Peyer's patch (tissue), 4 donors: ENCODE measurements at places on chromosomes 3 and 15.

DNA sequence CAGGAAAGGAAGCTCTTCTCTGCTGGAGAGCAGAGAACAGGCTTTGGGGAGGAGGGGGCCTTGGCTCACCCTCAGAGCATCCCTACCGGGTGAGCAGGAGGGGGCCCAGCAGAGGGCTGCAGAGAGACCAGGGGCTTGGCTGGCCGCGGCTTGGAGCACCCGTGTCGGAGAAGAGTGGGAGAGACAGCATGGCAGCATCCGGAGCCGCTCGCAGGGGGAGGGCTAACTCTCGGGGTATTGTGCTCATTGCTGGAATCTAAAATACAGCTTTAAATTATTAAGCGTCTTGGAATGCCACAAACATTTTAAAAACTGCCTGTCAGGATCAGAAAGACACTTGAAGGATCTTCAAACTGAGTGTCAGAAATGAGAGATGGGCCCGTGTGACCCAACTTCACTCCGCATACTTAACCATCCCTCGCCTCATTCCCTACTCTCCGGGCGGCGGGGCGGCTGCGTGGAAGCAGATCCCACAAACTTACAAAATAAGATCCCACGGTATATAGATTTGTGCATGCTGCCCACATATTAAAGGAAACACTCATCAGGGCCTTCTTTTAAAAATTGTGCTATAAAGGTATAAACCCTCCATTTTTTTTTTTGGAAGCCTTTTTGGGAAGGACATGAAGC lies 53.9 kb downstream of the EIF4E3 start:
- DNase-seq = no peak

- DNase-seq = no peak
These were observed 279.8 kb downstream of the ADAMTS17 start for GRCh38 chr15:100061944-100062343.

GRCh38 chr15:52153900-52154895 lies 37.0 kb downstream of the GNB5 start:
- DNase-seq = peak; percentile 46

GRCh38 chr15:85000937-85001336 lies 19.3 kb downstream of the PDE8A start:
- no peak for DNase-seq

GRCh38 chr3:51836606-51837005 lies 24.8 kb upstream of the IQCF2 start:
- no peak for DNase-seq

DNA sequence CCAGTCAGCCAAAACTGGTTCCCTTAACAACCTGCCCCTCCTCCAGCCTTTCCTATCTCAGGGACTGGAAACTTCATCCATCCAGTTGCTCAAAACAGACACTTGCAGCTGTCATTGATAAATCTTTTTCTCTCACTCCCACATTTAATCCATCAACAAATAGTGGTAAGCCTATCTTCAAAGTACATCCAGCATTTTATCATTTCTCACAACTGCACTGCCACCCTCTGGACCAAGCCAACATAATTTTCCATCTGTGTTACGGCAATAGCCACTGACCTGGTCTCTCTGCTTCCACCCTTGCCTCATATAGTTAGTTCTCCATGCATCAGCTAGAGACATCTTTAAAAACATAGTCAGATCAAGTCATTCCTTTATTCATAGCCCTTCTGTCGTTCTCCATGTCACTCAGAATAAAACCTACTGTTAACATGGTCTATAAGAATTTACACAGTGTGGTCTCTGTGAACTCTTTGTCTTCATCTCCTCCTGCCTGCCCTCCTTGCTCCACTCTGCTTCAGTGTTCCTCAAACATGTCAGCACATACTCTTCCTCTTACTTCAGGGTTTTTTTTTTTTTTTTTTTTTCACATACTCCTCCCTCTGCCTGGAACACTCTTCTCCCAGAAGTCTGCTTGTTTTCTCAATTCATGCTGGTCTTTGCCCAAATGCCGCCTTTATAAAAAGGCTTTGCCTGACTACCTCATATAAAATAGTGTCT lies 102.5 kb upstream of the COL6A5 start:
- no peak for DNase-seq

- DNase-seq = no peak
These were observed 51.2 kb downstream of the MCTP2 start for GRCh38 chr15:94282269-94283250.

- no peak for DNase-seq
These were observed 21.4 kb upstream of the ZBTB47 start for GRCh38 chr3:42632146-42632545.

GRCh38 chr3:66350601-66351000 lies 129.8 kb downstream of the SLC25A26 start:
- no peak for DNase-seq

DNA sequence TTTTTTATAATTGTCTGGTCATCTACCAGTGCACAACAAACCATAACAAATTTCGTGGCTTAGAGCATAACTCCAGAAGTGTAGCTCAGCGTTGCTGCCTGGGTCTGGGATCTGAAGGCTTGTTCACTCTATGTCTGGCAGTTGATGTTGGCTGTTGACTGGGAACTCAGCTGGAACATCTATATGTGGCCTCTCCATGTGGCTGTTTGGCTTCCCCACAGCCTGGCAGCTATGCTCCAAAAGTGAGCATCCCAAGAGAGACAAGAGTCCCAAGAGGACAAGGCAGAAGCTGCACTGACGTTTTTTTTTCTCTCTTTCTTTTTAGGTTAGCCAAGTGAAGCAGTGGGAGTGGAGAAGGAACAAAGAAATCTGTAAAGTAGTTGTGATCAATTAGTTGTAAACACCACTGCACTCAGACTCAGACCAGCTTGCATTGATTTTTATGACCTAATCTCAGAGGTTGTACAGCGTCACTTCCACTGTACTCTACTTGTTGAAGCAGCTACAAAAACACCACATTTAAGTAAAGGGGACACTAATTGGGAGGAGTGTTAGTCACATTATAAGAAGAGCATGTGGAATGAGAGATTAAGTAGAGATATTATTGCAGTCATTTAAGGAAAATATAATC lies 2.5 kb upstream of the GPR176 start:
- no peak for DNase-seq

- DNase-seq = no peak
These were observed 4.2 kb downstream of the ZSCAN2 start for GRCh38 chr15:84604826-84605553.

DNA sequence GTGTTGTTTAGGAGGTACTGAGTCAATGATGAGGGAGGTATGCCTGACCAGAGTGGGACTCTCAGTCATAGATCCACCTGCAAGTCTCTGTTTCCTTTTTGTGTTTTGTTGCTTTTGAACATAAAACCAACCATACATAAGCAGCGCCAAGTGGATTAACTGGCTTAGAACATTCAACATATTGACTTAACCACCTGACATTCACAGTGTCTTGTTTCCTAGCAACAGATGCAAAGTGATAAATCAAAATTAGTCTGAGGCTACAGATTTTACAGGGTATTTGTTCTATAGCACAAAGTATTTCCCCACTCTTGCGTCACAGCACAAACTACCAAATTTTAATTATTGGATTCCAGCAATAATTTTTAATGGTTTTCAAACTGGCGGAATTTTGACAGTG lies 283.8 kb downstream of the BBX start:
- DNase-seq = no peak

DNA sequence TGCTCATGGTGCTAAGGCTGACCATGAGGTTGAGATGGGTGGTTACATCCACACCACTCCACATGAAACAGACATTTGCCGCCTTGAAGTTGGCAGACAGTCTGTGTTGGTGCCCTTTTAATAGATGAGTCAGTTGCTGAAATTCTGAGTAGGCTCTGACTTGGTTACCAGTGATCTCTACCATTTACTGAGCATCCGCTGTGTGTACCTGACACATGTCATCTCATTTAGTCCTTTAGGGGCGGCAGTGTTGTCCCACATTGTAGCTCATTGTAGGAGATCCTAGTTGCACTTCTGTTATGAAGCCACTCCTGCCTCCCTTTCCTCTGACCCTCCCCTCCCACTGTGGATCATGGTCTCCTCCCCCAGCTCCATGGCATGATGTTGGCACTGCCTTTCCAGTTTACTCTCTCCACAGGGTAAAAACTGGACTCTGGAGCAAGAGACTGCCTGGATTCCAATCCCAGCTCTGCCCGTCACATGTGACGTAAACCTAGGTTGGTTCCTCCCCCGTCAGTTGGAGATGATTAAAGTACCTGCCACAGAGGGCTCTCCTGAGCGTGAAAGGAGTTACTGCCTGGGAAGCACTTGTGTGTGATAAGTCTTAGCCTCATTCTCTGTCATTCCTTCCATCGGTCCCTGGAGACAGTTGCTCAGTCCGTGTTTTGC lies 21.6 kb downstream of the SLCO3A1 start:
- DNase-seq = no peak
